Central memory CD4-positive, alpha-beta T cell (primary cell): ENCODE measurements at places on chromosomes 16 and 17.

DNA sequence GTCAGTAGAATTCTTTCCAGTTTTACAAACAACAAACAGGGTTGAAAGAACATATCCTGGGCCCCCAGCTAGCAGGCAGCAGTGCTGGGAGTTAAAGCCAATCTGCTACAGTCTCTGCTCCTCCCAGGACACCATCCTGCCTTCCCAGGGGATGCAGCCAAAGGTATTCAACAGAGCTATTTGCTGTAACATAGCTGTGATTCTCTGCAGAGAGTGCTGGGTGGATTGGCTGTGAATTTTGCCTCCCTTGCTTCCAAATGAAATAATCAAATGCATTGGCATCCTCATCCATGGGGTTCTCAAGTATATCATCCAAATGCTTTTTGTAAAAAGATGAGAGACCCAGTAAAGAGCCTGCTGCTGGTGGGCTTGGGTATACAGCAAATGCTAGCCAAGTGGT lies 124.3 kb downstream of the NPIPB5 start:
- no peak for DNase-seq

- DNase-seq: no peak
Measured at GRCh38 chr17:67671493-67671892, 46.2 kb upstream of the NOL11 start.

GRCh38 chr16:15993541-15993940 lies 44.1 kb downstream of the ABCC1 start:
- no peak for DNase-seq

GRCh38 chr16:84976644-84977400 lies 34.5 kb downstream of the ZDHHC7 start:
- DNase-seq: no peak

DNA sequence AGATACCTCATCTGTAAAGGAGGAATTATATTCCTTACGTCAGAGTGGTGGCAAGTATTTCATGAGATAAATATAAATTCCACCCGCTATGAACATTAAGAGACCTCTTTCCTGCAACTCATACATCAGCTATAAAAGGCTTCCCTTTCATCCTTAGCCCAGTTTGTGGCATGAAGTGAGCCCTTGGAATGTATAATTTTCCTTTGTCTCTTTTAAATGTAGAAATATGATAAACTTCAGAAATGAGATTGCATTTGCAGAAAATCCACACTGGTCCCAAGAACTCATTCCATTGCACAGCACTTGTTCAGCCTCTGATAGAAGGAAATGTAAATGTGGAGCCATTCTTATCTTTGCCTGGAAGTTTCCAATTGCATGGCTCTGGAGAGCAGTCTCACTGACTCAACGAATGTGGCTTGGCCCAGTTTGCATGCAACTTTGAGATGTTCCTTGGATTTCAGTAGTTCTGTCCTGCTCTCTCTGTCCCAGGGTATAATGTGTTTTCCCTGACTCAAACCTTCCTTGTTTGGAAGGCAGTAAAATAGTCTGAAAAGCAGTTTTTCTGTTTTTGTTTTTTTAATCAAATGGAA lies 746.4 kb downstream of the CDH11 start:
- no peak for DNase-seq

GRCh38 chr17:34126965-34127364 lies 128.1 kb upstream of the CCL2 start:
- no peak for DNase-seq

DNA sequence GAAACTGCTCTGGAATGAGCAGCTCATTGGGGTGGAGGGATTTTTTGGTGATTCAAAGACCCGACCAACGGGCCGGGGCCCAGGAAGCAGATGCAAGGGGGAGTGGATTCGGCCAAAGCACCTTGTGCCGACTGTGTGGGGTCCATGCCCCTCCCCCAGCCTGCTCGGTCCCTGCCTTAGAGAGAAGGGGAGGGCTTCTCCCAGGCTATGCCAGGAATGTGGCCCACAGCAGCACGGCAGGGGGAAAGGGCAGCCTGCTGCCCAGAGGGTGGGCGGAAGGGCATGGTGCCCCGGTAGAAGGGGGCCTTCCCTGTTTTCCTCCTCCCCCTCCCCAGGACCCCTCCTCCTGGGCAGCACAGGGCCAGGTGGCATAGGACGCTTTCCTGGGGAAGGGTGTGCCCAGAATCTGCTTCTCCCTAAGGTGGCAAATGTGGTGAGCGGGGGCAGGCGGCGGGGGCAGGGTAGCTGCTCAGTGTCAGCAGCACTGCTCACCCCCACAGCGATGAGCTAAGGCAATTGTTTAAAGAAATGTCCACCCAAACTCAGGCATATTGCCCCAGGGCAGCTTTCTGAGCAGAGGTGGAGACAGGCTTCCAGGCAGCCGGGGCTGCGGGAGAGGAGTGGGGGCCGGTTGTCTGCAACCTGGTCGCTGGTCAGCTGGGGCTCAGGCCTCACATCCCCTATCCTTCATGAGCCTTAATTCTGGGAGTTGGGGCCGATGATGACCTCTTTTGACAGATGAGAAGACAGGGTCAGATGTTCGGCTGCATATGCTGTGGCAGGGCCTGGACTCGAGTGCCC lies 33.9 kb upstream of the MLKL start:
- no peak for DNase-seq

DNA sequence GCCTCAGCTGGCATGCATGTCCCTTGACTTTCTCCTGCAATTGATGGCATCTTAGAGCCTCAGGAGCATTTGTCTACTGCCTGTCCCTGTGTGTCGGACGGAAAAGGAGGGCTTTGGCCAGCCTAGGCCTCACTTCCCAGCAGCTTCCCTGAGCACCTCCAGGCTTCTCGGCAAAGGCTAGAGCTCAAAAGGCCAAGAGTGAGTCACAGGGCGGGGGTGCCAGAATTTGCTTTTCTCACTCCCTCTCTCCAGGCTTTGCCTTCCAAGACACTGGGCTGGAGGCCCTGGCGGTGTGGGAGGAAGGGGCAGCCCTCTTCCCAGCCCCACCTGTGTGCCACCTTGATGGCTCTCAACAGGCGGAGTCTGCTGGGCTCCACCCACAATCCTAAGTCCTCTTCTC lies 107.3 kb upstream of the MAF start:
- no peak for DNase-seq
